ENCODE measurements at places on chromosomes 13 and 19.
A peak's percentile ranks its signal among the peaks of the same experiment; 100 is the strongest.

DNA sequence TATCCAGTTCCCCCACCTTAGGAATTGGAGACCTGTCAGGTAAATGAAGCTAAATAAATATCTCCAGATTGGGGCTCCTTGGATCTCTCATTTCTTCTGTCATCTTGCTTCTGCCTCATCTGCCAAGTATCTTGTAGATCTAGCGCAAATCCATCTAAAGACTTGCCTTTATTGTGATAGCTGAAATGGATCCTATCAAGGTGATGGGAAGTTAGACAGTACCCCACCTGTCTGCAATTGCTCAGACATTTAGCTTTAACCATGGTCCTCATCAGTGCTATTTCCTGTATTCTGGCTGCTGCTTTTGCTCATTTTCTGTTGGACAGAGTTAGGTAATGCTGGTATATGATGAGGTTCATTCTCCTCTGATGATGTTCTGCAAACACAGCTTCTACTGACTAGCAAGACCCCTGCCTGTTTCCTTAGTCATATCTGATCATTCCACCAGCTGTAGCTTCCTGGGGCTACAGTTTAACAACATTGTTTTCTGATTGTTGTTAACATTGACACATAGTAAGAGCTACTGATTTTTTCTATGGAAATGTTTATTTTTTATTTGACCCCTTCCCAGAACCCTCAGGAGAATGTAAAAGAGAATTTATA lies 340.0 kb downstream of the DCT start:
- DNase-seq, result no peak

GRCh38 chr19:13670846-13671245 lies 93.5 kb upstream of the MRI1 start:
- no peak for DNase-seq

DNA sequence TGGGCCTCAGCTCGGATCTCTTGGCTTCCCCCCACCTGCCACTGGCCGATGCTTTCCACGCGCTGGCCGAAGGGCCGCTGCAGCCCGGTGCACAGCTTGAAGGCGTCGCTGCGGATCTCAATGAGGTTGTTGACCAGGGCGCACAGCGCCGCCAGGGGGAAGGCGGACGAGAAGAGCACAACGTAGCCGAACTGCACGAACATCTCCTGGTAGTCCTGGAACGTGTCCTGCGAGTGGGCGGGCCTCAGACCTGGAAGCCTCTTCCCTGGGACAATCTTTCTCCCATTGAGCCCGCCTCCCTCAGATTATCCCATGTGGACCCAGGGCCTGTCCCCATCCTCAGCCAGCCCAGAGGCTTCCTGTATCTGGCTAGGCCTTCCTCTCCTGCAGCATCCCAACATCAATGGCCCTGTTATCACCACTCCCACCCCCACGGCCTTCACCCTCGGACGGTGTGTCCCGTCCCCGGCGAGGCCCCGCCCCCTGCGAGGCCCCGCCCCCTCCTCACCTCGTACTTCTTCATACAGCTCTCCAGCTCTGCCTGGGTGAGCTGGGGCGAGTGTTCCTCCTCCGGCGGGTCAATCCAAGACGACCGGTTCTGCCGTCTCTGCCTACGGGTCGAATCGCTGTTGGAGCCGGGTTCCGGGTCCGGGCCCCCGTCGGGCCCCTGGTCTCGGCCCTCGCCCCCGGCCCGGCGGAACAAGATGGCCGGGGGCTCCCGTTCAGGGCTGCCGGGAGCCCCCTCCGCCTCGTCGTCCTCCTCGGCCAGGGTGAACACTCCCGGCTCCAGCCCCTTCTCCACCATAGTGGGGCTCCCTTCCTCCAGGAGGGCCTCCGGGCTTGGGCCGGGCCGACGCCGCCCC lies 6.8 kb downstream of the ANO8 start:
- DNase-seq, result no peak

GRCh38 chr13:20272588-20273171 lies 40.6 kb upstream of the GJB6 start:
- DNase-seq, result no peak

DNA sequence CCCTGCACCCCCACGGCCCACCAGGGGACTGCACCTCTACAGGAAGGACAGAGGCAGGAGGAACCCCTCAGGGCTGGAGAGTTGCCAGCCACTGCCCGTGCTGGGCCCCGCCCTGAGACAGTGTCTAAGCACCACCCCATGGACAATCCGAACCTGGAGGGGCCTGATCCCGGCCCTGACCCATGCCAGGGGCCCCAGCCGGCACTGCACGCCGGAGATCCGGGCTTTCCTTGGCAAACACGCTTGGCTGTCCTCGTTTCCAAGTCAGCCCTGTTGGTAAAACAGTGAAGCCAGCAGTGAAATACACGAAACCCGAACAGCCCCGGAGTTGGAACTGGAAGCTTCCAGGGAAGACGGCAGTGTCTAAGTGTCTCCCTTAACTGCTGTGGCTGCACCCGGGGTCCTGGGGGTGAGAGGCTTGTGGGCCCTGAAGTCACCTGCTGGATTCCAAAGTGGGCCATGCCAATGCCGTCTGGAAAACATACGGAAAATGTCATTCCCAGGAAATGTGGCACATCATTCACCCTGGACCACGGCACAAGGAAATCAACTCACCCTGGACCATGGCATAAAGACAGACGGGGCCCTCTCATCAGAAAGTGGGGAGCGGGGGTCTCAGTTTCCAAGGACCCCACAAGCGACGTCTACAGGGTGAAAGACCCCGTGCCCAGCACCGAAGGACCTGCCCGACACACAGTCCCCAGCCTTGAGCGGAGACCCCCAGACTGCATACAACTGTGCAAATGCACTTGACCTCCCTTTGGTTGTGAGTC lies 30.9 kb downstream of the RASA3 start:
- DNase-seq, result peak; percentile 58

DNA sequence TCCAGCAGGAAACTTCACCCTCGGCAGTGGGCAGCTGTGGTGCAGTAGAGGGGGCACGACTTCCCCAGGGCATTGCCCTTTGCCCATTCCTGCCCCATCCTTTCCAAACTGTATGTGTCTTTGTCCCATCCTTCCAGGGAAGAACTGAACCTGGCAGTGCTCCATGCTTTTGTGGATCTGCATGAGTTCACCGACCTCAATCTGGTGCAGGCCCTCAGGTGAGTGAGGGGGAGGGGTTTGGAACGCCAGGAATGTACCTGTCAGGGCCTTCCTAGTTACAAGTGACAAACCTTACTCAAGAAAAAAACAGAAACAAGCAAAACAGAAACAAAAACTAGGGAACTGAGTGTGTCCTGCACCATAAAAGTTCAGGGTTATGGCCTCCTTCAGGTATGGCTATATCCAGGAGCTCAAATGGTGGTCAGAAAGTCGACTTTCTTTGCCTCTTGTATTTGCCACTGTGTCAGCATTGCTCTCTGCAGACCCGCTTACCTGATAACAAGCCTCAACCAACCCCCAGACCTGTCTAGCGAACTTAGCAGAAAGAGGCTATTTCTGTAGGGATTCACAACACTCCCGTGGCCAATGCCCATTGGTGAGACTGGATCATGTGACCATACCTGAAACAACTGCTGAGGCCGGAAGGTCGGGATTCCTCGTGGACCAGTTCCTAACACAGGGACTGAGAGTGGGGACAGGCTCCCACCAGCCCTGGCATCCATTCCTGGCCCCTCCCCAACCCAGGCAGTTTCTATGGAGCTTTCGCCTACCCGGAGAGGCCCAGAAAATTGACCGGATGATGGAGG lies 4.2 kb downstream of the CYTH2 start:
- DNase-seq, result no peak

DNA sequence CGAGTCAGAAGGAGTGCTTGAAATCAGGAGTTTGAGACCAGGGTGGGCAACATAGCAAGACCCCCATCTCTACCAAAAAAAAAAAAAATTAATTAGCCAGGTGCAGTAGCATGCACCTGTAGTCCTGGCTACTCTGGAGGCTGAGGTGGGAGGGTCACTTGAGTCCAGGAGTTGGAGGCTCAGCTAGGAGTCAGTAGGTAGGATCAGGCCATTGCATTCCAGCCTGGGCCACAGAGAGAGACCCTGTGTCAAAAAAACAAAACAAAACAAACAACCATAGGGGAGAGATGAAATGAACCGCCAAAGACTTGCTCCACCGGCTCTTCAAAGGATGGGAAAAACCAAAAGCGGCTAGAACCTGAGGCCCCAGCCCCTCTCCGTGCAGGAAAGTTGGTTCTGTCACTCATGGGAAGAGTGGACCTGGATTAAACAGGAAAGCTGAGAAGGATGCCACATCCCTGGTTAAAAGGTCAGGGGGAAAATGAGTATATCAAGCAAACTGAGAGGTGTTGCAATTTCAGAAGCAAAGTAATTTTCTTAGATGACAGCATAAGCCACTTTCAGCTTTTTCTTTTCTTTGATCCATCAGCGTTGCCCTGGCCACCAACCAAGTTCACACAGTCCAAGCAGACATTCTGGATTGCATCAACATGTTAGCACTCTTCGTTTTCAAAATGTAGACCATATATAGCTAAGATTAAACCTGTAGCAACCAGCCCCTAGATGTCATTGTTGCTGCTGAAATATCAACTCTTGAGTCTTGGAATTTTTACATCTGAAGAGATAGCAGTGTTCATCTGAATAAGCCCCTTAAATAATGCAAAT lies 8.9 kb upstream of the ZNF507 start:
- no peak for DNase-seq

GRCh38 chr13:28012896-28013295 lies 24.4 kb upstream of the URAD start:
- DNase-seq, result no peak

- no peak for DNase-seq
Measured at GRCh38 chr13:92804926-92805325, 421.7 kb upstream of the GPC6 start.

- no peak for DNase-seq
Measured at GRCh38 chr13:114235697-114236096, 1.0 kb downstream of the CDC16 start.

DNA sequence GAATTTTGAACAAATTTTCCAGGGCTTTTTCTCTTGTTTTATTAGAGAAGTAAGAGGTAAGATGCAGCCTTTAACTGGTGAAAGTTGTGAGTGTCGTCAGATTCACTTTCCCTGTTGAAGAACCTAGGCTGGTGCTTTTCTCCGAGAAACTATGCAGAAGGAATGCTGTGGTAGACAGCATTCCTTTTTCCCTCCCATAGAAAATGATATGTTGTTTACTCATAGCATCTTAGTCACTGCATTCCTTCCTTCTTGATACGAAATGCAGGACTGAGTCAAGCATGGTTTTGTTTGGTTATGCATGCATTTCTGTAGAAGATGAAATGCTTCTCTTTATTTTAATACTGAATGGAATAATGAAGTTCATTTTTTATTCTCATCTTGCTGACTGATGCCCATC lies 3.4 kb downstream of the ITGBL1 start:
- DNase-seq, result no peak

DNA sequence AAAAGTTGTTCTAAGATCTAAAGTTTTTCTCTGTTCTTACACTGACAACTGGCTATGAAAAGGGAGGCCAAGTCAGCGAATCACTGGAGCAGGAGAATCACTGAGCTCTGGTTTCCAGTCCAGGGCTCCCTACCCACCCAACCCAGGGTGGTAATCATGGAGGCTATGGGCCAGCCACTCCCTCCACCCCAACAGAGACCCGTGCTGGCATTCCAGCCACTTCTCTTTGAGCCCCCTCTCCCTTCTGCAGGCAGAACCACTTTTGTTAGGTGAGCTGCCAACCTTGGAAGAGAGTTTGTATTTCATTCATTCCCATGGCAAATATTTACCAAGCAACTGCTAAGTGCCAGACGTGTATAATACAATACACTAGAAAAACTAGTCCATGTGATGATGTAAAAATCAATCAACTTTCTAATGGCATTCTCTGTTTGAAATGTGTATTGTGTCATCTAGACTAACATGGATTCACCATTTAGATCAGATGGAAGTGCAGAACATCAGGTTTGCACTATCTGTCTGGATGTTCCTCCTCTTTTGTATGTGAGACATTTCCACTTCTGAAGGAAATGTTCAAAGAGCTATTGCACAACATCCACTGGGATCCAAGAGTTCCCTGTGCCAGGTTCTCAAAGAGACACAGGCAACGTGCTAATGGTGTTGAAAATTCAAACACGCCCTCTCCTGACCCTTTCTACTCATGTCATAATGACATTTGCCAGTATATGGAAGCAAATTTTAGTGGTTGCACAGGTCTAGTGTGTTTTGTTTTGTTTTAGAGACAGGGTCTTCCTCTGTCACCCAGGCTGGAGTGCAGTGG lies 5.3 kb downstream of the MLNR start:
- no peak for DNase-seq

DNA sequence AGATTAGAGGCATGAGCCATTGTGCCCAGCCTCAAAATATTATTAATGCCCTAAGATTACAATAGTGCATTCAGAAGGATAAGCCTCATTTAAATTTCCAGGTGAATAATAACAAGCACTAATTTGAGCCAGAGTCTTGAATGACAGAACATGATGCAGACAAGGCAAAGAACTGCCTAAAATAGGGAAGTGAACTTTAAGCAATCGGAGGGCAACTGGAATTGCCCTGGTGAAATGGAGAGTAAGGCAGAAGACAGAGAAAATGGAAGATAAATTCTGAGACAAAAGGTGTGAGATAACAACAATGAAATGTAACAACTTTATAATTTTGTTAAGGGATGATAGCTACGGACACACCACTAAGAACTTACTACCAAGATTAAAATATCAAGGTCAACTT lies 199.9 kb downstream of the DIAPH3 start:
- no peak for DNase-seq

DNA sequence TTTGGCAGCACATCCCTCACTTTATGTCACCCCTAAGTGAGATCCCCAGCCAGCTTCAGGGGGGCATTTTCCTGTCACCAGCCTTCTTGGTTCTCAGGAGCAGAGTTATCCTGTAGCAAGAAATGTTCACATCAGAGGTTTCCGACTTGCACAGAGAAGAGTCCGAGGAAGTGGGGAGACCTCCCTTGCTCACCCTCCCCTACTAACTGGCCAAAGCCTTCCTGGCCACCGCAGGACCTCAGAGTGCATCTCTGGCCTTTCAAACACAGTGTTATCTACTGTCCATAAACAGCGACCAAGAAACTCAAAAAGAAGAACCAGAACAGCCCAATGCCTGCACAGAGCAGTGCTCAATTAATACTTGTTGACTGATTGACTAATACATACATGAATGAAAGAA lies 134.4 kb downstream of the USP12 start:
- no peak for DNase-seq

- DNase-seq, result no peak
Measured at GRCh38 chr19:38990949-38991697, 15.6 kb upstream of the FBXO17 start.

DNA sequence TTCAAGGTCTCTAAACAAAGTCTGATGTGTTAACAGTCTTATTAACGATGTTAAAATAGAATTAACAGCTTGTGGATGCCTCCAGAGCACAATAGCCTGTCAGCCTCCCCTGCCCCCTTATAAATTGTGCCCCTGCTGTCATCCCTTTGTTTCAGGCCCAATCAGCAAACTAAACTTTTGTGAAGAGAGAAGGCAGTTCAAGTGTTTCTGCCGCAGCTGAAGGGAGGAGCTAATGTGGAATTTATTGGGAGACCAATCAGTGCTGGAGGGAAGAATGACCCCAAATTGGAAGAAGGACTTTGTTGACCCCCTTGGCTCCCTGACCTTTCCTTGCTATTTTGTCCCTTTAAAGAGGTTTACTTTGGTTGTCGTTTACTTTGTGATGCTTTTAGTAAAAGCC lies 160.5 kb downstream of the TM9SF2 start:
- no peak for DNase-seq

All from natural killer cell treated with Interleukin-12 subunit alpha and Interleukin-12 subunit beta and Interleukin-15 and Interleukin-18, amount 100 ng/mL, for 72 hours (primary cell).